Vein endothelial cell (primary cell): ENCODE measurements at places on chromosomes 16 and 17. TPM values are rescaled to one million over a fixed set of nuclear protein-coding genes. Genes with fewer than 3 reads are reported as not detected.

Gene PKMYT1
- 9.6 and 11.4 TPM in 2 replicates for total RNA-seq

Gene ZNF205
- total RNA-seq, result 21.4 and 35.3 TPM in 2 replicates

Gene GRAP
- 39.5 and 85.6 TPM in 2 replicates for total RNA-seq

Gene HBZ
- total RNA-seq, result not detected in 2 replicates

Gene UBALD2
- total RNA-seq, result 8.4 and 11.1 TPM in 2 replicates

Gene PIRT
- total RNA-seq, result not detected in 2 replicates

Gene OR1F1
- total RNA-seq, result 0.33 TPM in 1 of 2 replicates, not detected in the other

Gene CES1
- total RNA-seq, result not detected in 2 replicates

Gene HSD11B2
- total RNA-seq, result 0.10 and 0.65 TPM in 2 replicates

Gene KRT222
- not detected in 2 replicates for total RNA-seq

Gene ARHGDIG
- 0.57 and 2.3 TPM in 2 replicates for total RNA-seq

Gene EVPL
- total RNA-seq, result not detected in 2 replicates

Gene ABCC12
- total RNA-seq, result not detected in 2 replicates

Gene KRT13
- not detected in 2 replicates for total RNA-seq

Gene SLFN12
- total RNA-seq, result 44.4 and 48.2 TPM in 2 replicates
